T47D (cell line): ENCODE measurements at places on chromosomes 16 and 17.

DNA sequence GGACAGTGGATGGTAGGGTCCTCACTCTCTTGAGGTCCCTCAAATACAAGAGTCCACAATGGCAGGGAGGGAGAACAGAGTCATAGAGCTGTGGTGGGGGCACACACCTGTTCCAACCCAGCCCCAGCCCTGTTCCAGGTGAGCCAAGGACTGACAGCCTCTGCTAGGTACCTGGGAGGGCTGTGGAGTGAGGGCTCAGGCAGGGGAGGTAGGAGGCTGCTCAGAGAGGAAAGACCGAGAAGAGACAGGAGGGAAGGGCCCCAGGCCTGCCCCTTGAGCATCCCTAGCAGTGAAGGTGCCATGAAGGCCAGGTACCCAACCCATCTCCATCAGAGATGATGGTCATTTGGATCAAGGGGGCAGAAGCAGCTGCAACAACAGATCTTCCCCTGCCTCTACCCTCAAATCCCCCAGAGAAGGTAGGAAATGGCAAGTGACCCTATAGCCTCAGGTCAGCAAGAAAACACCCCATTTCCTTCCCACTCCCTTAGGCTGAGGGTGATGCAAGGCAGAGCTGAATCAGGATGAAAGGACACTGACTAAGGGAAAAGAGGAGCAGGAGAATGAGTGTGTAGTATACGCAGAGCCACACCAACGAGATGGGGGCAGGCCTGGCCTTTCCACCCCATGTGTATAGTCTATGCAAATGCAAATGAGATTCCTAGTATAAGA lies 28.6 kb downstream of the CD300LG start:
- DNase-seq: no peak

DNA sequence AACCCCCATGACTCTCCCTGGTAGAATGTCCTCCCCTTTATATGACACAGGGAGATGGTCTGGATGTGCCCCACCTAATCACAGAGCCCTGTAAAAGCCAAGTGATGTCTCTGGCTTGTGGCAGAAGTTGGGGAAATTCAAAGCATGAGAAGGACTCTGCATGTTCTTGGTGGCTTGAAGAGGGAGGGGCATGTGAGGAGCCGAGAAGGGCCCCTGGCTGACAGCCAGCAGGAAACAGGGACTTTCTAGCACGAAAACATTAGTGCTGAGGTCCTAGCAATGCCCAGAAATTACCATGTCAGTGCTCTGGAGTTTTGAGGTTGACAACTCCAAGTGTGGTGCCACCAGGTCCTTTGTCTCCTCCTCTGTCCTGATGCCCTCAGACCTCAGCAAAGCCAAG lies 75.9 kb downstream of the USP22 start:
- DNase-seq: no peak

DNA sequence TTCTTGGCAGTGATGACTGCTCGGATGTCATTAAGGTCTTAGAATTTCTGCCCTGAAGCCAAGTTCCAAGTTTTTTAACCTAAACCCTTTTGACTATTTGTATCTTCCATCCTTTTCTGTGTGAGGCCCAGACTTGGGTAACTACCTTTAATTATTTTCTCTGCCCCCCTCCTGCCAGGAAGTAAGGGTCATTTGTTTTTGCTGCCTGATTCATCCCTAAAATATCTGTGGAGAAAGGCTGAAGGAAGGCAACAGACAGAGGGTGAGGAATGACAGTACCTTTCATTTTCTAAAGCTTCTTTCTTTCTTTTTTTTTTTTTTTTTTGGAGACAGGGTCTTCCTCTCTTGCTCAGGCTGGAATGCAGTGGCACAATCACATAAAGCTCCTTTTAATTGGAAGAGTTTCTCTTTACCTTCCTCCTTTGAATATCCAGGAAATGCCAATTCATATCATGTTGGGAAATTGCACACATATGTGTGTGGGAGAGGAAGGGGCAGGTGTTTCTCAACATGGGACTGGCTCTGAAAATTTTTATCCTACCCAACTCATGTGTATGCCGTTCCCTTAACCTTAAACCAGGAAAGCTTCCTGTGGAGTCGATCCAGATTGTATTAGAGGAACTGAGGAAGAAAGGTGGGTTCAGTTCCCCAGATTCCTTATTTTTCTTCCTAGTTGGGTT lies 957 bp downstream of the VPS25 start:
- no peak for DNase-seq

- peak; percentile 93 for DNase-seq
Measured at GRCh38 chr16:54928411-54929089, 2.1 kb upstream of the IRX5 start.

- no peak for DNase-seq
Measured at GRCh38 chr16:62585041-62585545, 548.9 kb upstream of the CDH8 start.

- no peak for DNase-seq
Measured at GRCh38 chr17:965311-965989, 14.1 kb downstream of the NXN start.

- no peak for DNase-seq
Measured at GRCh38 chr16:974611-975261, 4.0 kb upstream of the LMF1 start.

- no peak for DNase-seq
Measured at GRCh38 chr16:3889059-3889458, 8.5 kb upstream of the CREBBP start.

DNA sequence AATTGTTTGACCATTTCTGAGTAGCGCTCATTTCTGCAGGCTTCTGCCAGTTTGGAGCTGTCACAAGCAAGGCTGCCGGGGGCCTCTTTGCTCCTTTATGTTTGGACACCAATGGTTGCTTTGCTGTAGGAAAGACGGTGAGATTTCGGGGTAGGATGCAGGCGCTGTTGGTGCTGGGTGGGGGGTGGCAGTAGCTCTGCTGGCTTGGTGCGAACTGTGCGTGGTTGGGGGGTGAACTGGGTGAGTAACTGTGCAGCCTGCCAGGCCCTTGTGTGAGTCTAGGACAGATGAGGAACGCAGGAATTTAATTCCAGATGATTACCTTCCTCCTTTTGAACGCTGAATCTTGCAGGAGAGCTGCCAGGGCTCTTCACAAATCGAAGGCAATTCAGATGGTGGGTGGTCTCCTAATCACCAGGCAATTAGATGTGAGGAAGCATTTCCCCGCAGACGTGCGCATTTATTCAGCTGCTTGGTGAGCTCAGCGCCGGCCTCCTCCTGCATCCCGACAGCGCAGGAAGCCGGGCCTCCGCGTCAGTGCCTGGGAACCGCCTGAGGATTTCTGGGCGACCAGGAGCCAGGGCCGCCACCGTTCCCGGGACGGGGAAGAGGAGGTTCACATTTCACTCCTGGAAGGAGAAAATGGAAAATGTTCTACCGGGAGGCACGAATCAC lies 154.4 kb downstream of the FOXL1 start:
- no peak for DNase-seq

DNA sequence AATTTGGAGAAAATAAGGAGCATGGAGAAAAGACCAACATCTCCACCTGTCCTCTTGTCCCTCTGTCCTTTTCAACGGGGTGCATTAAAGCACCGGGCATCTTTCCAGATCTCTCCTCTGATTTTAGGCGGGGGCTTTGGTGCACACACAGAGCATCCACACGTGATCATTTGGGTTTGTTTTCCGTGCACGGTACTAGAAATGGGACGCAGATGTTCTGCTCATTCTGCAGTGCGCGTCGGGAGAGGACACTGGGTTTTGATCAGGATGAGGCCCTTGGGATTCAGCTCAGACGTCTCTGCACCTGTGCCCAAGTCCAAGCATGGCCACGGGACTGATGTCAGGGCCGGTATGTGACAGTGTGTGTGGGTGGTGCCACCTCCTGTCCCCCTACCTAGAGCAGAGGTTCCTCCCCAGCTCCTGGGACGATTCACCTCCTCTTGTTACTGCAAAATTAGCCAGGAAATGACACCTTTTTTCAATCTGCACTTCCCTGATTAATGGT lies 31.9 kb downstream of the PDIA2 start:
- DNase-seq: no peak
